Activated T-helper 1 cell treated with anti-CD3 and anti-CD28 coated beads, Interleukin-2, amount 50 U/mL, for 16 hours (primary cell): ENCODE measurements at places on chromosomes 7 and 10.

GRCh38 chr7:116223588-116223987 lies 13.2 kb downstream of the TES start:
- no peak for DNase-seq

- no peak for DNase-seq
Measured at GRCh38 chr10:103734731-103735130, 120.6 kb downstream of the SH3PXD2A start.

- DNase-seq, result no peak
Measured at GRCh38 chr7:28686418-28686800, 271.7 kb downstream of the TRIL start.

GRCh38 chr7:41910940-41911600 lies 208.2 kb upstream of the INHBA start:
- DNase-seq, result no peak

DNA sequence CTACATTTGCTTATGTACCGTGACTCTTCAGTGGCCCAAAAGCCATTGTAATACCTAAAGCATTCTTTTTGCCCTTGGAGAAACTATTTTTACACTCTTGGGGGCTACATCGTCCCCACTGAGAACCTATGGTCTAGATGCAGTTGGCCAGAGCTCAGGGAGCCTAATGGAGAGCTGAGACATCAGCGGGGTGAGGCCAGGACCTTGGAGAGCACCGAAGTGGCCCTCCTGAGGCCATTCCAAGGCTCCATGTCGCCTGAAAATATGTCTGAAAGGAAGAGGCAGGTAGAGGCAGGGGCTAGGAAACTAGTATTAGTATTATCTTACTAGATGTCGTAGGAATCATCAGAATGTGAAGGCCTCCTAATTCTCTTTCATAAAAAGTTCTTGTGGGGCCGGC lies 4.9 kb downstream of the PKD2L1 start:
- DNase-seq, result no peak

- DNase-seq, result no peak
Measured at GRCh38 chr7:26052706-26053105, 99.3 kb upstream of the NFE2L3 start.

GRCh38 chr10:75530299-75530698 lies 98.9 kb downstream of the LRMDA start:
- no peak for DNase-seq

DNA sequence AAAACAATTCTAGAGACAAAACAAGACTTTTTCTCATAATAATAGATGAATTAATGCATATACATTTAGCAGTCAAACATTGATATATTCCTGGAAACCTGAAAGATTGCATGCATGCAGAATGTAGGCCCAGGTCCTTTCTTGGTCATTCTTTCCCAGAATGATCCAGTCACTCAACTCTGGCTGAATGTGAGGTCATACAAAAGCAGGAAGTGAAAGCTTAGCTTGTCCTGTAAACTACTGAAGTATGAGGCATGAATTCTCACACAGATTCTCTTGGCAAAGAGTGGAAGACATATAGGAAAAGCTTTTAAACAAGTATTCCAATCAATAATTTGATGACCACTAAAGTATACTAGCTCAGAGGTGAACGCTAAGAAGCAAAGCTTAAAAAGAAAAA lies 253.9 kb downstream of the PPP1R3A start:
- DNase-seq, result no peak

DNA sequence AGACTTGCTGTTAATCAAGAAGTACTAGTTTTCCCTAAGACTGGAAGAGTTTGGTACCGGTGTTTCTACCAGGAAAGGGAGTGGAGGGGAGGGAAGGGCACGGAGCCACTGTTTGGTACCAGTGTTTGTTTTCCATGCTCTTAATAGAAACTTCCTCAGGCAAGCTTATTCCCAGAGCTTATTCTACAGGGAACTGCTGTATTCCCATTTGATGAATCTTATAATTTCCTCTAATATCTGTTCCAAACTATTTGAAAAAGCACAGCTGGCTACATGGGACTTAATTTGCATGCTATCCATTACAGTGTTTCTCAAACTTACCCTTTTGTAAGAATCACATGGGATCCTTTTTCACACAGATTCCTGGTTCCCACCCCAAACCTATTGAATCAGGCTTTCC lies 23.7 kb downstream of the SLC26A4 start:
- DNase-seq, result no peak

- DNase-seq, result no peak
Measured at GRCh38 chr7:97149843-97150242, 32.3 kb downstream of the SDHAF3 start.

DNA sequence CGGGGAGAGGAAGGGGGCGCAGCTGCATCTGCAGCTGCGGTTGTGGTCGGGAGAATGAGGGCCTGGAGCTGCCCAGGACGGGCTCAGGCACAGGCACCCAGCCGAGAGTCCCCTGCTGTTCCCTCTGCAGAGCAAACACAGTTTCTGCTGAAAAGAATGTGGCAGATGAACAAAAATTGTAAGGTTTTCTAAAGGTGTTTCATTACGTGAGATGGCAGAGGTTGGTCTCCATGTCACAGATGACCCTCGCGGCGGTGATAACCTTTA lies 456.2 kb downstream of the DNAJB6 start:
- DNase-seq, result no peak

GRCh38 chr7:81676105-81676811 lies 93.6 kb downstream of the HGF start:
- DNase-seq, result no peak

GRCh38 chr7:77269360-77270093 lies 69.9 kb upstream of the FGL2 start:
- no peak for DNase-seq

DNA sequence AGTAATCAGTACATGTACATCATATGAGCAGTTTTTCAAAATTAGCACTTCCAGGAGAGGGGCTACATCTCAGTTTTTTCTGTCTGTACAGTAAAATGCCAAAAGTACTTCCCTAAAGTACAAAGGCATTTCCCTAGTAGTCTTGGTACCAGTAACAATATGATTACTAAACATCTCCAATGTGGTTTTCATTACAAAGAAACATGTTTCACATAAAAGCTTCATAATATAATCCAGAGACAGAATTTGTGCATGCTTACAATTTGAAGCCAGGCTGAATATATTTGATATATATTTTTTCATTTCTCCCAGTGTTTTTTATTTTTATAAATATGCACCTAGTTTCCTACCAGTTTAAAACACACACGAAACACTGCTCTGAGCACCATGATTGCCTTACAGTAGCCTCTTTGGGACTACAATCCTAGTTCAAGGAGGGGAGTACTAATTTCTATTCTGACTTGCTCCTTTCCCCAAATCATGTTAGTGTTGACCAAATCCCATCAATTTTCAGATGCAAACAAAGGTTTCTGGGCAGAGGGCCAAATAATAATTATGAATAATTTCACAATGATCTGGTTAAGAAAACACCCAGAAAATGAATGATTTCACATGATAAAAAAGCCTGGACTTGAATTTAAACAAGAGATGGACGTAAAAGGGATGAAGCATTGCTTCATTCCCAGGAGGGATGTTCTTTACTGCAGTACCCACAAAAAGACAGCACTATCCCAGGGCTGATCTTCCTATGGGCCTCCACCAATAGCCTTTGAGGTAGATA lies 201.3 kb downstream of the SLC25A13 start:
- no peak for DNase-seq

DNA sequence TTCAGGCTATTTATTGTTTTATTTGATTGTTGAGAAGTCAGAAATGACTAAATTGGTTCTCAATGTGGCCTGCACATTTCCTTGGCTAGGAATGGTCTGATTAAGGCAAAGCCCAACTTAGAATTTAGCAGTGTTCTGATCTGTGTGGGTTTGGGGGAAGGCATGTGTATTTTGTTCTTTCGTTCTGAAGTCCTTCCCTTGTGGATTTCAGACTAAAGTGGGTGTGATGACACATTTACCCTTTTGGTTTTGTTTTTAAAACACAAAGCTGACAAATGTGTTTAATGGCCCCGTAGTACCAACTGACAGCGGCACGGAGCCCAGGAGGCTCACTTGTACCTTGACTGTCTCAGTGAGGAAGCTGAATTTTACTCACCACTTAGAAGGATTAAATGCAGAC lies 452.3 kb upstream of the GALNT17 start:
- DNase-seq, result no peak

- DNase-seq, result no peak
Measured at GRCh38 chr10:119518176-119518575, 24.3 kb downstream of the RGS10 start.

DNA sequence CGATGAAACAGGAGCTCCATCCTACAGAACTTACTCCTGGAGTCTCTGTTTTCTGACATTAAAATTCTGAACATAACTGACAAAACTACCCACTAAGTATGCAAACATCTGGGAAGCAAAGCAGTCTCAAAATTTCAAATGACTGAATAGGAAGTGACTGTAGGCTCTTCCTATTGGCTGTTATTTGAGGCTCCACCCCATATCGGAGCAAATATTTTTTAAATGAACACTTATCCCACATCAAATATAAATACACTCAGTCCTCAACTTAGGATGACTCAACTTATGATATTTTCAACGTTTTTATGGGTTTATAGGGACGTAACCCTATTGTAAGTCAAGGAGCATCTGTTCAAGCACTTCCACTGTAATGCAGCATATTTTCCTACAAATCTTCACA lies 8.8 kb downstream of the HSPA12A start:
- no peak for DNase-seq

GRCh38 chr7:75638594-75639070 lies 100.1 kb downstream of the HIP1 start:
- DNase-seq, result no peak

GRCh38 chr10:127563718-127564553 lies 14.8 kb downstream of the NPS start:
- no peak for DNase-seq

- no peak for DNase-seq
Measured at GRCh38 chr7:111892588-111892987, 313.6 kb downstream of the DOCK4 start.

GRCh38 chr7:132149436-132150304 lies 426.6 kb downstream of the PLXNA4 start:
- DNase-seq, result no peak

DNA sequence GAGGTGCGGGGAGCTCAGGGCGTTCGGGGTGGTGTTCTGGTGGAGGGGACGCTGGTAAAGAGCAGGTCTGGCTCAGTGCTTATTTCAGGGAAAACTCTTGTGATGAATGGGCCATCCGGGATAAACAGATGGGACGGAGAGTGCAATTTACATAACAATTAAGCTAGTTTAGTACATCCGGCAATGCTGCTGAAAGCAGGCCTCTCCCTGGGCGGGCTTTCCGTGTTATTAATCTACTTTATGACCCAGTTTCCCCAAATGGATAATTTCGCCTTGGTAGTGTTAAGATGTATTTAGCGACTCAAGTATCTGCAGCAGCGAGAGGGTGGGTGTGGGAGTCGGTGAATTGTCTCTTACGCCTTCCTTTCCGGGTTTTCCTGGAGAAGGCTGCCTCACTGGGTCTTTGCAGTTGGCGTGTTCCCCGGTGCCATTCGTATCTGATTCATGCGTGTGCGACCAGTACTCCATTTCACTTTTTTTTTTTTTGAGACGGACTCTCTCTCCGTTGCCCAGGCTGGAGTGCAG lies 25.2 kb downstream of the FOXK1 start:
- DNase-seq, result no peak

DNA sequence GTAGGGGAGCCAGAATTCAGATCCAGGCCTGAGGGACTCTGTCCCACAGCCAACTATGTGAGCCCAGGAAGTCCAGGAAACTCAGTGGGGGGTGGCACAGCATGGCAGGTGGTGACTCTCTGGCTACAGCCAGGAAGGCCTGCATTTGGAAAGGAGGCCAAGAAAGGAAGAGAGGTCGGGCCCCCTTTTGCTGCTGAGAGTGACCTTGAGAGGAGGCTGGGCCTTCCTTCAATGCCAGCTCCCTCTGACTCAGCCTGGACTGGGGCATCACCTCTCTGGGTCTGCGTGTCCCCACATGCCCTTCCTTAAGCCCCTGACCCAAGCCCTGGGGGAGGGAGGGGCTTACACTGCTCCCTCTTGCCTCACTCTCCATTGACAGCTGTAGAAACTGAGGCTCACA lies 6.4 kb upstream of the MYL10 start:
- DNase-seq, result no peak

DNA sequence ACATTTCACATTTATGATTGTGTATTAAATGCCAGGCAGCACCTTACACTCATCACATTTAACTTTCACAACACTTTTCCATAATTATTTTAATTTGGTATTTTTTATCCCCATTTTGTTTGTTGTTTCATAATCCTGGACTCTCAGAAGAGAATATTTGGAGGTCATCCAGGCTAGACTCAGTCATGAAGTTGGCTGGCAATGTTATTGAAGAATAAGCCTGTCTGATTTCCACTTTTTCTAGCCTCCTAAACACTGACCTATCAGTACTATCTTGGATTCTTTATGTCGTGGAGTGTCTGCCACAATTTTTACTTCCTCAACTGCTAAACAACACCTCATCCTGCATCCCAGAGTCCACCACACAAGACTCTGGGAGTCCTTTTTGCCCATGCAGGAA lies 372.3 kb upstream of the NRP1 start:
- no peak for DNase-seq

DNA sequence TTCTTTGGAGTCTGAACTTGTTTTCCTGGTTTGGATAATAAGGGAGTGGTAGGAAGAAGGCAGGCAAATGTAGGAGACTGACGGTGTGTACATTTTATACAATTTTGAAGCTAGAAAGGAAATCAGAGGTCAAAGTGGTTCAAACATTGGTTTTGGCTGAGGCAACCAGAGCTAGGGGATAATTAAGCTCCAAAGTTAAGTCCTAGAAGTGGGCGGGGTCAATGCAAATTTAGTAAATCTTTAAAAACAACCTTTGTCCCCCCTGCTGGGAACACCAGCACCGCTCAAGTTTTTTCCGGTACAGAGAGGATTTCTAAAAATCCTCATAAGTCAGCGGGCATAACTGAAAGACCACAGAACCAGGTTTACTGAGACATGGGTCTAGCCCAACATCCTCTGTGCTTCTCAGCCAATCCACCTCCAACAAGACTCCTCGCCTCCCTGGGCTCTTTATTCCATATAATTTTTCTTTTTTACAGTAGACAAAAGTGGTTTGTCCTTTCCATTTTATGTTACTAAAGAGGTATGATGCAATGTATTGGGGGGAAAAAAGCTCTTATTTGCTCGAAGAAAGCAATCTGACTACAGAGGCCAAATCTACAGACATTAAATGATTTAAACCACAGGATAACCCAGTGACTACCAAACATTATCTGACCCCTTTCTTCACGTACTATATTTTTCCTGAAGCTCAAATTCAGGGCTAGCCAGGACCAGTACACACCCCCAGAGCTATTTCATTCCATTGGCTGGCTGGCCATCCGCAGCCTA lies 1.6 kb downstream of the GLUD1 start:
- no peak for DNase-seq

GRCh38 chr10:58704226-58704625 lies 191.6 kb downstream of the BICC1 start:
- DNase-seq, result no peak

- no peak for DNase-seq
Measured at GRCh38 chr7:22712999-22713398, 14.0 kb upstream of the IL6 start.

GRCh38 chr10:127168261-127168660 lies 28.1 kb downstream of the INSYN2A start:
- DNase-seq, result no peak

DNA sequence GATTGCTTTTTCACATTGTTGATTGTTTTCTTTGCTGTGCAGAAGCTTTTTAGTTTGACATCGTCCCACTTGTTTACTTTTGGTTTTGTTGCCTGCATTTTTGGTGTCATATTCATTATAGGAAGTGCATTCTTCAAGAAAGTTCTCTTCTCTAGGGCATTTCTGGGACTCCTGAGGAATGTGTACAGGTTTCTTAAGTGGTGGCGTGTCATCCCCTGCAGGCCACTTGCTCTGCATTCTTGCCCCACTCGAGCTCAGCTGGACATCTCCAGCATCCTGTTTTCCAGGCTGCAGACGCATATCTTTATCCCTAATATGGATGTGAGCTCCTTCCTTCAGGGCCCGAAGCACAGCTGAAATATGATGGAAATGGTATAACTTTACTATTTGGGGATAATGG lies 255.6 kb upstream of the HABP2 start:
- DNase-seq, result no peak
